ENCODE measurements at places on chromosomes 7 and 10.
A peak's percentile ranks its signal among the peaks of the same experiment; 100 is the strongest.

DNA sequence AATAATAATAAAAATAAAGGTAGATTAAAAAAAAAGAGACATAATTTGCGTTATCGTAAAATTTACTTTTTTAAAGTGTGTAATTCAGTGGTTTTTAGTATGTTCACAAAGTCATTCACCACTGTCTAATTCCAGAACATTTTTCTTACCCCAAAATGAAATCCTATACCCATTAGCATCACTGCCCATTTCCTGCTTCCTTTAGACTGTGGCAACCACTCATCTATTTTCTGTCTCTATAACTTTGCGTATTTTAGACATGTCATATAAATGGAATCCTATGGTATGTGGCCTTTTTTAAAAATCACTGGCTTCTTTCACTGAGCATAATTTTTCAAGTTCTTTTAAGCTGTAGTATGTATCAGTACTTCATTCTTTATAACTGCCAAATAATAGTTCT, 53.6 kb downstream of the KAT6B start:
- DNase-seq: no peak

DNA sequence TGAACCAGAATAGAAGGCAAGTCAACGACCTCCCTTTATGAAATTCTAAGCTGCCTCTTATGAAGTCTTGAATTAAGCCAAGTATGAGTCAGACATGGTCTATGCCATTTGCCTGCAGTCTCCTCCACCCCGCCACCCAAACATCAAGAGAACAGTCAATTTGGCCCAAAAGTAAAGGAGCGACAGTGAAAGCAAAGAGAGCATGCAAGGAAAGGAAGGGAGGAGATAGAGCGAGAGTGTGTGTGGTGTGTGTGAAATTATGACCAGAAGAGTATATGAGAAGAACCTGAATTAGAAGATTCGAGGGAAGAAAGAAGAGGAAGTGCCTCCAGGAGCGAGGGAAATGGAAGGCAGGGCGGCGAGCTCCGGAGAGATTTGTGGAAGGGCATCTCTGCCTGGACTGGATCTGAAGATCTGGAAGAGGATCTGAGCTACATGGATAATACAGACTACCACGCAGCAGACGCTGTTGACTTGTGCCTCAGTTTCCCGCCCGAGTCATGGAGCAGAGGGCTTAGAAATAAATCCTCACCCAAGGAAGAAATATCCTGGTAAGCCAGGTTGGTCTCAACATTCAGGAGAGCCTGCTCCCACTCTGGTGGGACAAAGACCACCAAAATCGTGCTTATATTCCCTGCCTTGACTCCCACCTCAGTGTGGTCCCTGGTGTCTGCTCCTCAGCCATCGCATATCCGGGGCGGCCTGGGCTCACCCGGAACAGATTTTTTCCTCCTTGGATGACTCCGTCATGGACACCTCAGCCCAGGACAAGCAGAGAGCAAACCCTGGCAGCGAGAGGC, 459 bp downstream of the ZDHHC6 start:
- no peak for DNase-seq

GRCh38 chr7:111951052-111951451, 255.1 kb downstream of the DOCK4 start:
- DNase-seq: no peak

GRCh38 chr10:98212196-98212595, 55.8 kb downstream of the LOXL4 start:
- no peak for DNase-seq

DNA sequence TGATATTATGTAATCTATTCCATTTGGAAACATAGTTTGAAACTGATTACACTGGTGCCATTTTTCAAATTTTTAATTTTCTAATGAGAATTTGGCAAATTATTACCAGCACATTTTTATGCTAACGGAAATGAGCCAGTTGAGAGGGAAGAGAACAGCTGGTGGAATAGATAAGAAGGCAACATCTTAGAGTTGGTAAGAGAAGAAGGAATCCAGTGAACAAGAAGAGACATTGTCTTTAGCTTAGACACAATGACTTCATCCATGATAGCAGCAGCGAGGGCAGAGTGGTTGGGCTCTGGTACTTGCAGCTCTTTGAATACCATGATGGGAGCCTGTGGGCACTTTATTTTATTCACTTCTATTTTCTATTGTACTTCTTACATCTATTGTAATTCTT, 89.6 kb downstream of the CHRM2 start:
- no peak for DNase-seq

DNA sequence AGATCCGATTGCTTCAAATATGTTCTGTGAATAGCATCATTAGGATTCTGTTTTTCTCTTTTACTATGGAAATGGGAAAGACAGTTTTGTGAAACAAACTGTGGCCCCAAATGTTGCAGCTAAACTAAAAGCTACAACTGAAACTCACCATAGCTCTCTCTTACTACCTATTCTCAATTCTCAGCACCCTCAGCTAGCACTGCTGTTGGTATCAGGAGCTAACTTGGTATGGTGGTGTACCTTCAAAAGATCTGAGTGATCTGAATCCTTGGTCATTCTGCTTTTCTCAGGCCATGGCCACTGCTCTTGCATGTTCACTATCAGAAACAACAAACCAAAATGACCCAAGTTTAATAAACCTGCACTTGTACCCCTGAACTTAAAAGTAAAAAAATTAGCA, 1208.0 kb downstream of the SORCS1 start:
- no peak for DNase-seq

DNA sequence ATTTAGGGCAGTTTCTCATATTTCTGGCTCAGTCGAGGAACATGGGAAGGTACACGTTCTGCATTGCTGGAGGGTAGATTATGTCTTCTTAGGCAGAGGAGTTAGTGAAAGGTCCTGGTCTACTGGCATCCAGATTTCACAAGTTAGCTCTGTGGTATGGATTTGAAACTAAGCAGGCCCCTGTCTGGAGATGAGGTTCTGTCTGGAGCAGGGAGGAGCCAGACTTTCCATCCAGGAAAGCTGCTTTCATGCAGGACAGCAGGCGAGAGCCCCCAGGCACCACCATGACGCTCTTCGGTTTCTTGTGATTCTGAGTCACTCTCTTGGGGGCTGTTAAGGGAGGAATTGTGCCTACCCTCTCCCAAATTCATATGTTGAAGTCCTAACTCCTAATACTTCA, 184.3 kb downstream of the KIAA1217 start:
- DNase-seq: no peak

DNA sequence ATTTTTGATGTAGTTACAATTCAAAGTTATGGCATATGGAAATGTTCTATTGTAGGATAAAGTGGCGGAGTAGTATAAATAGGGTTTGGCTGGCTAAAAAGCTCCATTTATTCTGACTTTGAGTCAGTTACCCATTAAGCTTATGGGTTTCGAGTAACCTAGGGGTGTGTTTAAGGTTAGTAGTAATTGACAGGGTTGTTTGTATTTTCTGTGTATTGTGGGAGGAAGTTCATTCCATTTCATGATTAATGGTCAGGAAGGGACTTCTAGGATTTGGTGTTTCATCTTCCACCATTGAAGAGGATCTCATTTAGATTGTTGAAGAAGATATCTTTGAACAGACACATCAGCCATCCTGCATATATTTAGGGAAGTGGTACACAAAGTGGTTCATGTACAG, 75.0 kb downstream of the BICC1 start:
- DNase-seq: no peak

DNA sequence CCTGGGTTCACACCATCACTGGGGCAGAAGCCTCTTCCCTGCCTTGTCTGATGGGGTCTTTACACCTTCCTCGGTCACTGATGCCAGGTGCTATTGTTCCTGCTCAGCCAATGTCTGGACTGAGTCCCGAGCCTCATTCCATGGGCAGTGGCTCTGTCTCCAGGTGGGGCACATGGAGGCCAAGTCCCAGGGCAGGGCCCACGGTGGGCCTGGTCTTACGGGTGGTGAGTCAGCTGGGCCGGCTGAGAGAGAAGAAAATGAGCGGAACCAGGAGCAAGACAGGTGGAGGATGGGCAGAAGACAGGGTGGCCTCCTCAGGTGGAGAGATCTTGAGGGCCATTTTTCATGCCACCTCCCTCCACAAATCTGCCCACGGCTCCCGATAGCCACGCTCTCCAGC, 131.7 kb upstream of the FAM20C start:
- DNase-seq: no peak

DNA sequence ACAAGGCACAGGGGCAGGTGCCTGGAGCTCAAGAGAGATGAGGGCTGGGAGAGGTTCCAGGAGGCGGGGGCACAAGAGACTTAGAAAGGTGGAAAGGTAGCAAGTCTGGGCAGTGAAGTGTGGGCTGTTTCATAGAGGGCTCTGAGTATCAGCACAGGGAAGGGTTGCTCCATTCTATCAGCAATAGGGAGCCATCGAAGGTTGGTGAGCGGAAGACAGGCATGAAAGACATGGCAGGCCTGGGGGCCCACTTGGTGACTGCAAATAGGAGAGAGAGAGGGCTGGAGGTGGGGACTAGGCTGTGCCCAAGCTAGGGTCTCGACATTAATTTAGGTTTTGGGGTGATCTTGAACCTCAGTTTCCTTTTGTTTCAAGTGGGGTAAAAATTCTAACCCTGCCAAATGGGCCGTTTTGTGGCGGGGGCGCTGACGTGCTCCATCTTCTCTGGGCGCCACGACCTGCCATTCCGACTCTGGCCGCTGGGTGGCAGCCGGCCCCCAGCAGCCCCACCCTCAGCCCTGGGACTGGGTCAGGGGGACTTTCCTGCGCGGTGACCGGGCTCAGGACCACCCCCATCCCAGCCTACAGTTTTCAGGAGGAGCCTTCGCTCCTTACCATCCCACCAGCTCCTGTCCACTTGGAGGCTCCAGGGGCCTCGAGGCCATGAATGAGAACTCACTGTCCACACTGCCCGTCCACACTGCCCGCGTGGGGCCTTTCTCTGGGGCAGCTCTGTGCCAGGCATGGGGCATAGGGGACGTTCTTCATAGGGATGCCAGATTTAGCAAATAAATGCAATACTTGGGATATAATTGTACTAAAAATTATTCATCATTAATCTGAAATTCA, 37.2 kb upstream of the PCBD1 start:
- DNase-seq: peak; percentile 18

DNA sequence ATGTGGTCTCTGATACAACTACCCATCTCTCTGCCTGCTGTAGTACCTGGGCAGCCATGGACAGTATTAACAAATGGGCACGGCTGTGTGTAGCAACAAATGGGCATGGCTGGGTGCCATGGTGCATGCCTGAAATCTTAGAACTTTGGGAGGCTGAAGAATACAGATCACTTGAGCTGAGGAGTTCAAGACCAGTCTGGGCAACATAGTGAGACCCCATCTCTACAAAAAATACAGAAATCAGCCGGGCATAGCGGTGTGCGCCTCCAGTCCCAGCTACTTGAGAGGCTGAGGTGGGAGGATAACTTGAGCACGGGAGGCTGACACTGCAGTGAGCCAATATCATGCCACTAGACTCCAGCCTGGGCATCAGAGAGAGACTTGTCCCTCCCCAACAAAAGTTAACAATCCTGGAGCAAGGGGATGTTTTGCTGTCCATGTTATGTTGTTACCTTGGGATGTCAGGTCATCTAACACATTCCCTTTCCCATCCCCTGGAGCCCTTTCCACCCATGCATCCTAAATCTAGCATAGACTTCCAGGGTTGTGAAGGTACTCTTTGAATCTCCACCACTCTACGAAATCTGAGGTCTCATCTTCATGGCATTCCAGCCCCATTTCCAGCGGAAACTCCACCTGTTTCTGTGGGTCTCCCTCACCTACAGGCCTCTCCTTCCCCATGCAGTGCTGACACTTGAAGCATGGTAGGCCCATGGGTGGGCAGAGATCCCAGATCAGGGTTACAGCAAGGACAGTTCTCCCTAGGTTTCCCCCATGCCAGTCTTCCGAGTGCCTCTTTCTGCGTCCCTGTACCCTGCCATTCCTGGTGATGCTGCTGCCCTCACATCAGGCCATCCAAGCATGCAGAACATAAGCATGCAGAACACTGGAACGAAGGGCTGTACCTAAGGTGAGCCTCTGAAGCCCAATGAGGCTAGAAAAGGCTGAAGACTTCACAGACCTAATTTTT, 13.1 kb downstream of the FXYD4 start:
- no peak for DNase-seq

GRCh38 chr10:101397140-101397539, 43.2 kb downstream of the BTRC start:
- DNase-seq: no peak

All from T-helper 2 cell treated with Interferon-gamma antibody and Interleukin-4, amounts not matched to agents 5 μg/mL and 100 μg/mL, for 36 hours (primary cell).